GDM1 (cell line): ENCODE measurements at places on chromosomes 6 and 20.

DNA sequence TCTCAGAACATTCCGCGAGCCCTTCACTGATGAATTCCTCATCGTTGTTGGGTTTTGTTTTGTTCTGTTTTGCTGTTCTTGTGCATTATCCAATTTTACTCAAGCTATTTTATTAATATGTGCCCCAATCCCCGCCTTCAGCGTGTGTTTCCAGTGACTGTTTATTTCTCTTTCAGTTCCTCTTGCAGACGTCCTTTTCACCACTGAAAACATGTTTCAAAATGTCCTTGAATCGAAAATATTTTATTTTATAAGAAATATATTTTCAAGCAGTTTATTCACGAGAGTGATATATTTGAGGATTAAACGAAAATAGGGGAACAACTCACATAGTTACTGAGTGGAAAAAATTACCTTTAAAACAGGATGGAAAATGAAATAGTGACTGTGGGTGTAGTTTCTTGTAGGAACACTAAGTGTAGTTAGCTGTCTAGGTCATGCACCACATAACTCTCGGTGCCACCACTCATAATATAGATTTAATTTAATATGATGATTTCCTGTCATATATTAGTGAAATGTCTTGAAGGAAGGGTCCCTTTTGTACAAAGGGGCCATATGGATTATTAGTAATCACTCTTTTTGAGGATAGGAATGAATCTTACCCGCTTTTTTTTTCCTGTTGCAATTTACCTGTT lies 45.3 kb upstream of the HDDC2 start:
- DNase-seq, result no peak

DNA sequence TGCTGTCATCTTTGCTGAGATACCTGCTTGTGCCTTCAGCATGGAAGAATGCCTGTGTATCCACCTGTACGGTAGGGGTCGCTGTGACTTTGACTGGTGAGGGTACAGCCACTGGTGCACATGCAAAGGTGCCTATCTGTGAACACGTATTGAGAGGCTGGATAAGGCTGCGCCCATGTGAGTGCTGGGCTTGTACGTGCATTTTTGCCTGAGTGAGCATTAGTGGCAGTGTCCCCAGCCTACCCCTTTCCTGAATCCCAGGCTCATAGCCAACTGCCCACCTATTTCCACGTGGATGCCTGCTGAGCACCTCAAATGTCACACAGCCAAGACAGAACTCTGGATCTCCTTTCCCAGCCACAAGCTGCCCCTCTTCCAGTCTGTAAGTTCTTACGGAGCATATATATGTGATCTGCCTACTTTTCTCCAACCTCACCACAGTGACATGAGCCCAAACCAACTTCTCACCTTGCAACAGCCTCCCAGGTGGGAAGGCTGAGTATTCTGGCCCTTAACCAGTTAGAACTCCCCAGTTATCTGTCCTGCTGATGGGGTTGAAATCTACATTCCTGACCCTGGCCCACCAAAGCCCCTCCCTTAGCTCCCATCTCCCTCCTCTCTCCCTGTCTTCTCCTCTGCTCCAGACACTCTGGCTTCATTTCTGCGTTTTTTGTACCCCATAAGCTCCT lies 1.1 kb upstream of the SLC2A10 start:
- no peak for DNase-seq

DNA sequence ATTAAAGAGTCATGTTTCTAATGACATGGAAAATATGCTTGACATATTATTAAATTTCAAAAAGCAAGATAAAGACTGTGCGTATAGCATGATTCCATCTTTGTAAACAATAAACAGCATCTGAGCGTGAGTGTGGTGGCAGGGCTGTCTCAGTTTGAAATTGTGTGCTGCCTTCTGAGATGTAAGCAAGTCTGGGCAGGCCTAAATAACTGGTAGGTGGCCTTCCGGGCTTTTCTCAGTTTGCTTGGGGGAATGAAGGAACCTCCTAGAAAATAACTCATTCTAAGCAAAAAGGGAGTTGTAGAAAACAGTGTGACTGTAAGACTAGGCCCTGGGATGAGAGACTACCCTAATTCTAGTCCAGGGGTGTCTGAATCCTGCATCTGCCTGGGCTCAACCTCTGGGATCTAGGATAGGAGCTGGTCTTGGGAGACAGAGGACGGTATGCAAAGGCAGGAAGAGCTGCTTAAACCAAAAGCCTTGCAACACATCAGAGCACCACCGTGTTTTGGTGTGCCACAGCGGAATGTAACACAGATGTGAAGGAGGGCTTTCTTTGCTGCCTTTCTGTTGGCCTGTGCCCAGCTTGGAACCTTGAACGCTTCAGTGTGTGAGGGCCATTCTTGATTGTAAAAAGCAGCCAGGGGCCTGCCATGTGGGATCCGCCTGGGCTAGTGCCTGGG lies 63.5 kb upstream of the L3MBTL3 start:
- no peak for DNase-seq

- DNase-seq, result no peak
Observed at GRCh38 chr6:151702851-151703658, 104.4 kb upstream of the ESR1 start.

DNA sequence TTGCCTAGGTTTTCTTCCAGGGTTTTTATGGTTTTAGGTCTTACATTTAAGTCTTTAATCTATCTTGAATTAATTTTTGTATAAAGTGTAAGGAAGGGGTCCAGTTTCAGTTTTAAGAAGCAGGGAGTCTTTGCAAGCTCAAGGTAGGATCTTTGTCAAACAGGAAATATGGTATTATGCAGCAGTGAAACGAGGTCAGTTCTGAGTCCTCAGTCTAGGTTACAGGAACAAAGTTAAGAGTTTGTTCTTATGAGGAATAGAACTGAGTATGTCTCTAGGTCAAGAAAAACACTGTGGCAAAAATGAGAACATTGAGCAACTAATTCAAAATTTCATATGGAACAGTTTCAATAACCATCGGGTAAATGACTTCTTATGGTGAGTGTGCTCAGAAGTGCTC lies 63.6 kb downstream of the GCLC start:
- no peak for DNase-seq

GRCh38 chr6:34047913-34048867 lies 97.7 kb downstream of the GRM4 start:
- no peak for DNase-seq

GRCh38 chr6:13789746-13790145 lies 24.6 kb downstream of the MCUR1 start:
- no peak for DNase-seq

DNA sequence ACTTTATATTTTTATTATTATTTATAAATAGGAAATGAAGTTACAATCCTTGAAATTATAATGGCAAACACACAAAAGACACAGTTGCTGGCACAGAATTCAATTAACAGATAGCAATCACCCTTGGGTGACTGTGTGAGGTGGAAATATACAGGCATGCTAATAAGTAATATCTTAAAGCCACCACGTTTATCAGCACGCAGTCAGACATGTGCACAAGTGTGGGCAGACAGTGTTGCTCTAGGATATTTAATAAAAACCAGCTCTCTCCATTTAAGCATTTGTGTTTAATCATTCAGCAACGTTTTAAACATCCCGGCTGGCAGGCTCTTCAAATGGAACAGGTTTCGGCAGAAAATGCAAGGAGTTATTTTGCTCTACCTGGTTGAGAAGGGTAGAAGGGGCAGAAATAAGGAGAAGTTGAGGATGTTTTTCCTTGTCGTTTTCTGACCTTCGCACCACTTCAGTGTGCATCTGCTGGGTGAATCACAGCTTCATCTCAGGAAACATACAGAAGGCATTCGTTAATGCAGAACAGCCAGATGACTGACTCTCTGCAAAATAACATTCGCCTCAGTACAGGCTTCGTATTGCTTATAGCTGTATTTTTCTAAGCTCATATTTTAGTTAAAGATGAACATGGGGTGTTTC lies 585.1 kb downstream of the QKI start:
- DNase-seq, result no peak

DNA sequence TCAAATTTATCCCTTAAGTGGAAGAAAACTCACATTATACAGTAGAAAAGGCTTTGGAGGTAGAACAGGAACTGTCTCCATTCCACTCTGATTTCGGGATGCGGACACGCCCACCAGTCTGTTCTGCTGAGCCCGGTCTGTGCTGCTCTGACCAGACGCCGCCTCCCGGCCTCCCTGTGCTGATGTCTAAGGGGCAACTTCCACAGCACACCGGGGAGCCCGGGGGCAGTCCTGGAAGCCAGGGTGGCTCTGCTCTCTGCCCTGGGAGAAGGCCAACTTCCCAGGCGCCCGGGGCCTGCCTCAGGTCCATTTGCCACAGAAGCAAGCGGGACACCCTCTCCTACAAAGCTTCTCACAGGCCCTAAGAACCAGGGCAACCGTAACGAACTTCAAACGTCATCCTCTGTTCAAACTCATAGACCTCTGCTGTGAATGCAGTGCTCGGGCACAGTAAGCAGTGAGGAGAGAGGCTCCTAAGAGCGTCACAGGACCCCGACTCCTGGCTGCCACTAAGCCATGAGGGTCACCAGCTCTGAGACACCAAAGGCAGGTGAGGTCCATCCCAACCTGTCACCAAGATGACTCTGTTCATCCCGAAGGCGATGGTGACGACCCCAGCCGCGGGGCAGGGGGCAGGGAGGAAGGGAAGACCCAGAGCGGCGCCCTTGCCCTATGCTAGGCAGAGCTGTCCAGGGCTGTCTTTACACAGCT lies 5.6 kb downstream of the TAF4 start:
- DNase-seq, result no peak

DNA sequence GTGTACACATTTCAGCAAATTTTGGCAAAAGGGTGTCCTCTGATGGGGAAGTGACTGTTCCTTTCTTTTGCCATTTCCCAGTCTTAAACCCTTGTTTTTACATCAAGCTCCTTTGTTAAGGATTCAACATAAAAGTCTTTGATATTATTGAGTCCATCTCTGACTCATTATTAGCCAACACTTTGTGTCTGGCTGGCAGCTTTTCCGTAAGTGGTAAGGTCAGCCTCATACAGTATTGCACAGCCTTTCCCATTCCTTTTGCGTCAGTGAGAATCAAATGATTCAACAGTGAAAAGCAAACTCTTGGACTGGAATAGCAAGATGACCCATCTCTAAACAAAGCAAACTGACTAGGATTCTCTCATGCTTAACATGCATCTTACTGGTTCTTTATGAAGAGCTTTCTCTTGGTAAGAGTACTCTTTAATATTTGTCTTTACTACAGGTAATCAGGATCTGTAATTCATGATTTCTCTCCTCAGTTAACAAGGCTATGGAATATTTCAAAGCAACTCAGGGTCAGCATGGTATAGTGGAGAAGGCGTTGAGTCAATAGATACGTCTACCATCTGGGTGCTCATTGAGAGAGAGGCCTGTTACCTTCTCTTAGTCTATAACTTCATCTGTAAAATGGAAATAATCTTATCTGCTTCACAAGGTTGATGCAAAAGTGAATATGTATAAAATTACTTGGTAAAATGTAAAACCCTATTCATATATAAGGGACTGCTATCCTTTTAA lies 183.6 kb downstream of the PRL start:
- DNase-seq, result no peak

DNA sequence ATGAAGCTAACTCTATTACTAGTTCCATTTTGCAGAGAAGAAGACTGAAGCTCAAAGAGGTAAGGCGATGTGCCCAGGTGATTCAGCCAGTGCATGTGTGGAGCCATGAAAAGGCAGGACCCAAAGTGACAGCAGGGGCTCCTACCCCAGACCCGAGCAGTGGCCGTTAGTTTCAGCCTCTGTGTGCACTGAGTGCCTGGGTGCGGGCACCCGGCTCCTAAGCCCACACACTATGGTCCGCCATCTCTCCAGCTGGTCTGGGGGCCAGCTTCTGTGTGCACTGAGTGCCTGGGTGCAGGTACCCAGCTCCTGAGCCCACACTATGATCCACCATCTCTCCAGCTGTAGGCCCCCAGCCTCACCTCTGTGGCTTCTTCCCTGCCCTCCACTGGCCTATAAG lies 123.5 kb upstream of the CST7 start:
- DNase-seq, result no peak

GRCh38 chr6:137105375-137105774 lies 60.6 kb upstream of the IL20RA start:
- no peak for DNase-seq

DNA sequence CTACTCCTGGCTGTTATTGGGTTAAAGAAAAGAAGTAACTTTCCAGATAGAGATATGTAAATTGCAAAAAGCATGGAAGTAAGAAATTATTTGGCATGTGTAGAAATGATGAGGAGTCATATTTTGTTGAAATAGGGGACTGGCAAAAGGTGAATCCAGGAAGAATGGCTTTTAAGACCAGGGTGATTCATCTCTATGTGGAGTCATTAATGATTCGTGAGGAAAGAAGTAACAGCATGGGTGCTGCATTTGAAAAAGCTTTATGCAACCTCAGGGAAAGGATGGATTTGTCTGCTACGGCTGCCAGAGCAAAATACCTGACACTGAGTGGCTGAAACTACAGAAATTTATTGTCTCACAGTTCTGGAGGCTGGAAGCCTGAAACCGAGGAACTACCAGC lies 14.8 kb upstream of the SYNE1 start:
- no peak for DNase-seq

GRCh38 chr6:137890983-137891537 lies 24.0 kb downstream of the TNFAIP3 start:
- DNase-seq, result no peak

DNA sequence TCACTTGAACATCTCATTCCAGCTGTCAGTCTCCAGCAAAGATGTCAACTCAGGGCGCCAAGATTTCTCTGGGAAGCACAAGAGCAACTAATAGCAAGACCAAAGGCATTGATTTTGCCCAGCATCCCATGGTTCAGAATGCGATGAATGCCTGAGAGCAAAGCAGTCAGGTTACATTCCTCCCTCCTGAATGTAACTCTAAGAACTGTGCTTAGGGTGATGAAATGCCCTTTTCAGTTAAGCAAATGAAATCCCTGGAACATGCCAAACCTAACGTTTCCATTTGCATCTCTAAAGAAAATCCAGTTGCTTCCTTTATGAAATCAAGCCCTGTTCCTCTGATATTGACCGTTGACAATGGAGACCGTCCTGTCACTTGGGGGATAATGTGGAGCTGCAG lies 224.0 kb upstream of the PLN start:
- DNase-seq, result no peak

- no peak for DNase-seq
Observed at GRCh38 chr6:111096246-111096645, 8.9 kb downstream of the SLC16A10 start.

DNA sequence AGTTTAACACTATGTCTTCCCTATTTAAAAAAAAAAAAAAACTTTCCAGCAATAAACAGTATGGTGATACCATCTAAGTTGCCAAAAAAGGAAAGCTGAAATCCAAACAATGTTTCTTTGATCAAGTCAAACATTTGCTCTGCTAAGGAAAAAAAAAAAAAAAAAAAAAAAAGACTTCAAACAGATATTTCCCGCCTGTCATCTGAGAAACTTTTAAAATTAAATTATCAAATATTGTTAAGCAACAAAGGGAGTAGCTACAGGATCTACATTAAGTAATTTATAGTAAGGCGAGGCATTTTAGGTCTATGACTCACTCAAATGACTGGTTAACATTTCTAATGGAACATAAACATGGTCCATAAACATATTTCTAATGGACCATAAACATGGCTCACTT lies 121.2 kb downstream of the DST start:
- no peak for DNase-seq

- DNase-seq, result no peak
Observed at GRCh38 chr6:157454762-157455714, 74.0 kb downstream of the ZDHHC14 start.

GRCh38 chr6:38209371-38210260 lies 390.1 kb downstream of the ZFAND3 start:
- no peak for DNase-seq
